Panc1 (cell line): ENCODE measurements at places on chromosomes 1 and 21.

GRCh38 chr1:111821121-111821745, 65.5 kb downstream of the DDX20 start:
- no peak overlapping the region for H3K4me3 ChIP-seq
- H3K4me1 ChIP-seq, result no peaks in the 10 kb centered on the region
- DNase-seq, result no peak

- no peaks in the 10 kb centered on the region for H3K27me3 ChIP-seq
- no peak for DNase-seq
- H3K27ac ChIP-seq, result no peak overlapping the region
- no peak overlapping the region for H3K4me3 ChIP-seq
Measured at GRCh38 chr1:56250809-56251208, 328.6 kb downstream of the PLPP3 start.

- peaks cover 17% of the 10 kb centered on the region for H3K36me3 ChIP-seq
- H3K27me3 ChIP-seq, result no peaks in the 10 kb centered on the region
- DNase-seq, result no peak
- no peak overlapping the region for H3K27ac ChIP-seq
- no peaks in the 10 kb centered on the region for H3K4me1 ChIP-seq
Measured at GRCh38 chr1:145747398-145748247, 28.3 kb downstream of the CD160 start.

- peaks cover 36% of the 10 kb centered on the region for H3K36me3 ChIP-seq
- peaks cover 12% of the 10 kb centered on the region for H3K4me1 ChIP-seq
- H3K4me3 ChIP-seq, result no peak overlapping the region
Measured at GRCh38 chr1:162502928-162503327, 5.3 kb downstream of the UHMK1 start.

DNA sequence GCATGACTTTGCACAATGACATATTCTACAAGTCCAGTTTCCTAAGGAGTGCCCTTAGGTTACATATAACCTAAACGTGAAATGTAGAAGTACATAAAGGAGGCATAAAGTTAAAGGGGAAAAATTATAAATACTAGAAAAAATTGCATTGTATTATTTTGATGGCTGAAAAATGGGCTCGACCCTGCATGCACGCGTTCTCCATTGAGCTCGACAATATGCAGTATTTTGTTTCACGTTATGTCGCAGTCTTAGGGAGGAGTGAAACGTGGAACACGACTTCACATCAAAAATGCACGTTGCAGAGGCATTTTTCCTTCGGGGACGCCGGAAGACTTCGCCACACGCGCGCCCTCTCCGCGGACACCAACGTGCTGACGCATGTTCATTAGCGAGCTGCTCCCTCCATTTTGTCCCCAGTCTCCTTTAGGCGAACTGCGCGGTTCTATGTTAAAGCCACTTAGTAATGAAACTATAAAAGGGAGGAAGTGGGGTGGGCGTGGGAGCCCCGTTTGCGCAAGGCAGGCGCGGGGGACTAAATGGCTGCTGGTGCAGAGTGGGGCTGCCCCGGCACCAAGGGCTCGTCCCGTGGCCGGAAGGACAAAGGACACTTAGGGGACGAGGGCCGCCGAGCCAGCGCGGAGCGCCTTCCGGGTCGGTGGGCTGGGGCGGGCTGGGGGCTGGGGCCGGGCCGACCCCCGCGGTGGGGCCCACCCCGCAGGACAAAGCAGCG, 749 bp upstream of the COX20 start:
- H3K27ac ChIP-seq, result peak overlapping the region; percentile 100
- peaks cover 11% of the 10 kb centered on the region for H3K36me3 ChIP-seq
- H3K4me3 ChIP-seq, result peak overlapping the region; percentile 96
- H3K4me1 ChIP-seq, result peaks cover 30% of the 10 kb centered on the region
- no peaks in the 10 kb centered on the region for H3K27me3 ChIP-seq

GRCh38 chr1:157097692-157098091, 1.9 kb downstream of the ETV3L start:
- H3K4me1 ChIP-seq, result no peaks in the 10 kb centered on the region
- H3K36me3 ChIP-seq, result no peaks in the 10 kb centered on the region
- DNase-seq, result no peak
- H3K27ac ChIP-seq, result no peak overlapping the region

DNA sequence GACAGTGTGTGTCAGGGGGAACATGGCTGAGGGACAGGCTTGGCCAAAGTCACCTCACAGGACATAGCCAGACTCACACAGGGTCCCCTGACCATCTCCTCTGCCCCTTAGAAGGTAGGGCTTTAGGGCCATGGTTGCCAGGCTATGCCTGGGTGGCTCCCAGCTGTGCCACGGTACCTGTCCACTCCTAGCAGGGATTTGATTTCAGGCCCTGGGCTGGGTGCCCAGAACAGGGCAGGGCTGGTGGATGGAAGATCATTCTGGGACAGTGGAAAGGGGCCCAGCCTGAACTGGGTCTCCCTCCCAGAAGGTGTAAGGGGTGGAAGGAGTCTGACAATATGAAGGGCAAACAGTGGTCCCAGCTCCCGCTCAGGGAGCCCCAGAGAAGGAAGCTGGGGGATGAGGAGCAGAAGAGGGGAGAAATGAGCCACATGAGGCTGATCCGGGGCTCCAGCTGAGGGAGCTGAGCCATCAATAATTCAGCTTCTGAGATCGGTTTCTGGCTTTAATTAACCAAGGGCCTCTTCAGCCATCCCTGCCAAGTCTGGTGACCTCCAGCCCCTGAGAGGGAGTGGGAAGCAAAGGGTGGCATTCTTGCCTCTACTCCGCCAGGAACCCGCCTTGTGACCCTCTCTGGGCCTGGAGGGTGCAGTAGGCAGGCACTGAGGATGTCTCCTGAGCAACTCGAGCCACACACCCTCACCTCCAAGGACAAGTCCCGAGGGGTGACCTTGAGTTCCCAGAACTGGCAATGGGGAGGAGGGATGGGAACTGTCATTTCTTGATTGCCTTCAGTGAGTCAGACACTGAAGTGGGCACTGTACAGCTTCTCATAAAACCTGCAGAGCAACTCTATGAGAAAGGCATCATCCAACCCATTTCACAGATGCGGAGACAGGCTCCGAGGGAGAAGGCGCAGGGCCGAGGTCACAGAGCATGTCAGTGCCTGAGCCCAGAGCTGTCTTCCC, 2.1 kb downstream of the CD164L2 start:
- no peak overlapping the region for H3K4me3 ChIP-seq
- H3K4me1 ChIP-seq, result no peaks in the 10 kb centered on the region
- no peak for DNase-seq
- H3K36me3 ChIP-seq, result no peaks in the 10 kb centered on the region

DNA sequence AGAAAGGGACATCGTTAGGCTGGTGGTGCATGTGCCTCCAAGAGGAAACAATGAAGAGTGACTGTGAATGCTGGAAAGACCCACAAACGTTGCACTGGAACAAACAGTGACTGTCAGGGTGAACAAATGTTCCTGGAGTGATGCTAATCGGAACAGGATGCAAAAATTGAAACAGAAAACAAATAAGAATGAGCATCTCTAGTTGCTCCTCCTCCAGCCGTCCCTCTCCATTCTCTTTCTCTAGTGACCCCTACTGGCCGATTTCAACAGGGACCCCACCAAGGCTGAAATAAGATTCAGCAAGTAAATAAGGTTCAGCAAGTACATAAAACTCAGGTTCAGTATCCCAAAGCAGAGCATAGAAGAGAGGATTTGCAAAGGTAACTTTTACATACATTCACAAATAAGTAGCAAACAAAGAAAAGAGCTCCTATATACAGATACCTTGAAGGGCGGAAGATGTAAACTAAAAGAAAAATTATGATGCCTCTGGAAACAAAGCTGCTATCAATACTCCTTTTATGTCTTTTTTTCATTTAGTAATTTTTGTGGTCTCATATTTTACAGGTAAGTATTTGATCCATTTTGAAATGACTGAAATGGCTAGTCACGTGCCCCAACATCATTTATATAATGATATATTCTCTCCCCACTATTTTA, 836.1 kb upstream of the ADAMTS5 start:
- no peak for DNase-seq
- H3K27me3 ChIP-seq, result no peaks in the 10 kb centered on the region
- H3K36me3 ChIP-seq, result no peaks in the 10 kb centered on the region
- H3K27ac ChIP-seq, result no peak overlapping the region

DNA sequence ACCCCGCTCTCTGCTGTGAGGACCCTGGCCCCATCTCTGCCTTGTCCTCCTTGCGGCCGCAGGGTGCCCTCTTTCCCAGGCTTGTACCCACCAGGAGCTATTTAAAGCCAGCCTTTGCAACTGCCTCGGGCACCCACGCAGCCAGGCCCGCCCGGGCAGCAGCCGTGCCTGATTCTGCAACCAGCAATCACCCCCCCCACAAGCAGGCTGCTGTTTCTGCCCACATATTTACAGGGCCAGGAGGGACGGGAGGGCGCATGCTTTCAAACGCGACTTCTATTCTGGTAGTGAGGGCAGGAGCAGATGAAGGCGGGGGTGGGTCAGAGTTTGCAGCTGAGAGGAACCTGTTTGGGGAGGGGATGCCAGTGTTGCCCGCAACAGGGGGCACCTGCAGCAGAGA, 13.6 kb downstream of the GABRD start:
- H3K4me1 ChIP-seq, result no peaks in the 10 kb centered on the region
- no peak overlapping the region for H3K4me3 ChIP-seq
- no peaks in the 10 kb centered on the region for H3K27me3 ChIP-seq

- no peaks in the 10 kb centered on the region for H3K4me1 ChIP-seq
- H3K36me3 ChIP-seq, result peaks cover 15% of the 10 kb centered on the region
- no peaks in the 10 kb centered on the region for H3K27me3 ChIP-seq
- H3K4me3 ChIP-seq, result no peak overlapping the region
- DNase-seq, result no peak
Measured at GRCh38 chr1:3886691-3887090, 13.4 kb downstream of the C1orf174 start.

DNA sequence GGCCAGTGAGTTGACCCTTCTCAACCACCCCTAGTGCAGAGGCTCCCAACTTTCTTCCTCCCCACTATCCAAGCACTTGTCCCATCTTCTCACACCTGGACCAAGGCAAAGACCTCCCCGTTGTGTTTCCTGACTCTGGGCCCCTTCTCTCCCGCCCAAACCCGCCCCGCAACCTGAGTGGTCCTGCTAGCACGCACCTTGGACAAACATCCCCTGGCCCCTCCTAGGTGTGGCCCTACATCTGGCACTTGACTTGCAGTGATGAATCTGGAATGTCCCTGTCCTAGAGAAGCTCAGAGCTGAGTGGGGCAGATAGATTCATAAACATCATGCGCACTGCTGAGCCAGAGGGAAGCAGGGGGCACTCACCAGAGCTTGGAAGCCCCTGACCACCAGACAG, 2.3 kb downstream of the SLC5A9 start:
- no peak for DNase-seq
- no peaks in the 10 kb centered on the region for H3K36me3 ChIP-seq
- no peak overlapping the region for H3K27ac ChIP-seq
- H3K4me1 ChIP-seq, result no peaks in the 10 kb centered on the region; the same call in 1 of the 2 replicates
- no peak overlapping the region for H3K4me3 ChIP-seq

DNA sequence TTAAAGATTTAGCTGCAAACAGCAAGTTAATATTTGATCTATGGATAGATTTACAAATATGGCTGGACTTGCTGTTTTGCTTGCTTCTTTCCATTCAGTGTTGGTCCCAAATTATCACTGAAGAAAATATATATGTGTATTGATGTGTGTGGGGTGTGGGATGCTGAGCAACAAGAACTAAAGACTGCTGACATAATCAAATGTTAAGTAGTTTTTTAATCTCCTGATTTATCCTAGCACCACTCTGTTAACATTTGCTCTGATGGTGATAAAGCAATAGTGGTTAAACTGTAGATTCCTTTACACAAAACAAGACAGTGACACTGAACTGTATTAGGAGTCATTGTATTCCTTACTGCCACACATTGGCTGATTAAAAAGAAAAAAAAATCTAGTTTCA, 1023.5 kb upstream of the B3GALT2 start:
- H3K27ac ChIP-seq, result no peak overlapping the region
- no peaks in the 10 kb centered on the region for H3K4me1 ChIP-seq
- no peak overlapping the region for H3K4me3 ChIP-seq
- no peaks in the 10 kb centered on the region for H3K27me3 ChIP-seq

- H3K4me3 ChIP-seq, result no peak overlapping the region
- H3K27ac ChIP-seq, result no peak overlapping the region
- DNase-seq, result no peak
- no peaks in the 10 kb centered on the region for H3K27me3 ChIP-seq
- no peaks in the 10 kb centered on the region; the same call in 1 of the 2 replicates for H3K36me3 ChIP-seq
Measured at GRCh38 chr1:219731771-219732170, 118.9 kb upstream of the ZC3H11B start.

DNA sequence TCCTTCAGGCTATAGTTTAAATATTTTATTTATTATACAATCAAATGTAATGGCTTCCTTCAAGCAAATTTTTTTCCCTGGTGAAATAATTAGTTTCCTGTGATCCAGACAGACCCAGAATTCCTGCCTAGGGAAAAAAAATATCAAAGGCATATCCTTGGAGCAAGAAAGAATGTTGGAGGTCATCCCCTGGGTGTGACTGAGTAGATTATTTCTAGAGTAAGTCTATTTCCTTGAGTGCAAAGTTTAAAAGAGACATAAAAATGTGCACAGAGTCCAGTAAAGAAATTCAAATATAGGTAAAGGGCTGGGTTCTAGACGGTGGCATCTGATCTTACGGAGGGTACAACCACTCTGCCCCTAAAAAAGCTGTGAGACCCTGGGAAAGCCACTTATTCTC, 32.2 kb upstream of the SAMD13 start:
- no peak for DNase-seq
- peaks cover 13% of the 10 kb centered on the region for H3K4me1 ChIP-seq
- H3K4me3 ChIP-seq, result no peak overlapping the region
- no peaks in the 10 kb centered on the region for H3K36me3 ChIP-seq
- H3K27ac ChIP-seq, result no peak overlapping the region

DNA sequence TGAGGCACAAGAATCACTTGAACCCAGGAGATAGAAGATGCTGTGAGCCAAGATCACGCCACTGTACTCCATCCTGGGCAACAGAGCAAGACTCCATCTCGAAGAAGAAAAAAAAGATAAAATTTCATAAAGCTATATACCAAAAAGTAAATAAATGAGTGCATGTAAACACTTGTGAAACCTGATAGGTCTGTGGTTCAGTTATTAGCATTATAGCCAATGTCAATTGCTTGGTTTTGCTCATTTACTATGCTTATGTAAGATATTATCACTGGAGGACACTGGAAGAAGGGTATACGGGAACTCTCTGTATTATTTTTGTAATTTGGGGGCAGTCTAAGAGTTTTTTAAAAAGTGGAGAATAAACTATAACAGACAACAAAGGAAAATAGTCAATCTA, 17.7 kb upstream of the TAL1 start:
- H3K4me3 ChIP-seq, result no peak overlapping the region
- H3K36me3 ChIP-seq, result peaks cover 6% of the 10 kb centered on the region; the same call in 1 of the 2 replicates
- H3K4me1 ChIP-seq, result no peaks in the 10 kb centered on the region
- H3K27me3 ChIP-seq, result no peaks in the 10 kb centered on the region
- no peak overlapping the region for H3K27ac ChIP-seq
